ENCODE measurements at places on chromosomes 6 and 20.
A peak's percentile ranks its signal among the peaks of the same experiment; 100 is the strongest.

DNA sequence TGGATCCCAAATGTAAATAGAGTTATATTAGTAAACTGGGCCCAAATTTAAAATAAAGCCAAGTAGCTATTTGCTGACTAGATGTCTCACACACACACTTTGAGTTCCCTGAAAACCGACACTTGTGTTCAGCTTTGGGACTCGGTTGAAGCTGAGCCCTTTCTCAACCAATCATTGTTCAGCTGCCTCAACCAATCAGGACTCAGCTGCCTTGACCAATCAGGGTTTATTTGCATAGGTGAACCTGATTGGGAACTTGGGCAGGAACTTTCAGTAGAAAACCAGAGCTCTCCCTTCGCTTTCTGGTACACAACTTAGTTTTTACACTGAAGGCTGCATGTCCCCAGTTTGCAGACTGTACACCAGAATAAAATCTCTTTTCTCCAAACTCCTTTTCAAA is 301.7 kb downstream of the FOXA2 start:
- no peak for DNase-seq

GRCh38 chr6:150898399-150899170 is 33.1 kb downstream of the MTHFD1L start:
- peak; percentile 45 for DNase-seq

- DNase-seq, result no peak
These were observed 102.2 kb downstream of the BACH2 start for GRCh38 chr6:90194371-90194841.

- DNase-seq, result no peak
These were observed 11.4 kb downstream of the ID4 start for GRCh38 chr6:19848465-19849029.

DNA sequence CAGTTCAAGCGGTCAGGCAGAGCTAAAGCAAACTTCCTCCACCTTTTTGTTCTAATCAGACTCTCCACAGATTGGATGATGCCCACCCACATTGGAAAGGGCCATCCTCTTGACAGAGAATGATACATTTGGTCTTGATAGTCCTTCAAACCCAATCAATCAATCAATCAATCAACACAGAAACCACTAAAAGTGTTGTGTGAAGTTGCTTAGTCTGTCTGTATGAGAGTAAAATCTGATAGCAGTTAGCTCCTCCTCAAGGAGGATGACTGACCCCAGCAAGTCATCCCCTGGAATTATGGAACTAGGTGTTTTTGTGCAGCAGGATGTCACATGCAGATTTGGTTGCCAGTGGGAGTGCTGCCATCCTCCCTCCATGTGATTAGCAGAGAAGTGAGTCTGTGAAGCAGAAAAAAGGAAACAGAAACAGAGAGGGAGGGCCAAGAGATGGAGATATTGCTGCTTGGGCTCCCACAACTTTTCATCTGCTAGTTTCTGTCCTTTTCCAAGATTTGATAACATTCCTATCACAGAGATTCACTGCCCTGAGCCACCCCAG is 32.0 kb upstream of the SSTR4 start:
- DNase-seq, result peak; percentile 61

- DNase-seq, result no peak
These were observed 228.6 kb downstream of the ZNF217 start for GRCh38 chr20:53365076-53365475.

DNA sequence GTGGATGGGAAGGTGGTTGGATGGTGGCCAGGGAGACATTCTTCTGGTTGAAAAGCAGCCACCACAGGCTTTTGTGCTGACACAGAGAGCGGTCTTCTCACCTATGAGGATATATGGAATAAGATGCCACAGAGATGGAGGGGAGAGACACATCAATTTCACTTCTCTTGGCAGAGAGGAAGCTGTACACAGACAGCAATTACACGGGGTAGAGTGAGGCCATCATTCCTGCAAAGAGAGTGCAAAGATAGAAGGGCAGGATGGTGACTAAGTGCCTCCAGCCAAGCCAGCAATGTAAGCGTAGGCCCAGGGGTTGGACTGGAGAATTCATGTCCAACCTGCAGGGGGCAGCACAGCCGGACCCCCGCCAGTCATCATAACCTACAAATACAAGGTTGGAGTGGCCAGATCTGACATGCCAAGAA is 56.4 kb downstream of the NRN1 start:
- peak; percentile 53 for DNase-seq

- DNase-seq, result peak; percentile 22
These were observed 65.9 kb upstream of the CLDN20 start for GRCh38 chr6:155197932-155198331.

DNA sequence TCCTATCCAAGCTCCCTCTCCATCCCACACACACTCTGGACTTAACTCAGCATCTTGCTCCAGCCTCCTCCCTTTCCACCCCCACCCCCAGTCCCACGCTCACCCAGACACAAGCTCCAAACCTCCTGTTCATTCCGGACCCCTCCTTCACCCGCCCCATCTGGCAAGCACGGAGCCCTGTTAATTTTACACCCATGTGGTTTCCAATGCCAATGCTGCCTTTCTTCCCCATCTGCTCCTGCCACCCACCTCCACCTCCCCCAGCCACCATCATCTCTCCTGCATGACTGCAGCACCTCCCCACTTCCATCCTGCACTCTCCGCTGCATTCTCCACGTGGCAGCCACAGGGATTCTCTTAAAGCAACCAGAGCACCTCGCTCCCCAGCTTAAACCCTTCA is 9.9 kb upstream of the CDK5RAP1 start:
- no peak for DNase-seq
